Left kidney (tissue), 8 donors: ENCODE measurements at places on chromosomes 6 and 20. TPM values are rescaled to one million over a fixed set of nuclear protein-coding genes. Genes with fewer than 3 reads are reported as not detected.

SSTR4 gene
- not detected for polyA plus RNA-seq

GRCh38 chr6:36459501-36459900 is 16.7 kb downstream of the KCTD20 start:
- no peak for DNase-seq

DNA sequence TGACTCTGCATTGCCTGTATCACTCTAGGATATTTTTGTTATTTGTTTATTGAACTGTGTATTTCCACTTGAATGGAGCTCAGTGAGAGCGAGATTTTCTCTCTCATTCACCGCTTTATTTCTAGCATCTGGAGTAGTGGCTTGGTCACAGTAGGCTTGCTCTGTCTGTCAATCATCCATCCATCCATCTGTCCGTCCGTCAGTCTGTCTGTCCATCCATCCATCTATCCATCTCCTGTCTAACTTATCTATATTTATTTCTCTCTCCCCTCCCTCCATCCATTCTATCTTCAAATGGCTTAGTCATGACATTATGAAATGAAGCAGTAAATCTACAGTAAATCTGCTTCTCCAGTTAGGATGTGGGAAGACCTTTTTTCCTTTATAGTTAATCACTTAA is 94.6 kb downstream of the TIAM2 start:
- DNase-seq: no peak

DNA sequence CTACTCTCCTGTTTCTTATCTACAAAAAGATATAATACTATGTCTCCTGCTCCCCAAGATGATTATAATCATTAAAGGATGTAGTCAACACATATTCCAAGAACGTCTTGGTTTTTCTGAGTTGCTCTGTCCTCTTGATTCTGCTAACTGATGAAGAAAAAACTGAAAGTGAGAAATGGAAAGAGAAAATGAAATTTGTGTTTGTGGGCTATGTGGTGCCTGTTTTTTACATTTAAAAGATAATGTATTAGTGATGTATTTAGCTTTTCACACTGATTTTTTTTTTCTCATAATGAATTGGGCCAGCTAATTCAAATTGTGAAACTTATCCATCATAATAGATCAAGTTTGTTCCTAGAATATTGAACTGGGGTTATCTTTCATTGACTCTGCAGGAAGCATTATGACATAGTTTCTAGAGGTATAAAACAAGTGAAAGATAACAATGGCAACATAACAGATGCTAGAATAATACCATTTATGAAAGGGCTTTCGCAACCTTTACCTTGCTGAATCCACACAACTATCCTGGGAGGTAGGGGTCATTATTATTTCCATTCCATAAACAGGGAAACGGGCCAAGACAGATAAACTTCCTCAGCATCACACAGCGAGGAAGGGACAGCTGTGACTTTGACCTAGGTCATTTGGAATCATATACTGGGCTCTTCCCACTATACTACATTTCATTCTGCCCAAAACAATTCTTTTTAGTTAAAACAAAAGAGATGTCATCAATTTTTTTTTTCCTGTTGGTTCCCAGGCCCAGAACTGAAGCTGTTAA is 336.7 kb downstream of the GJA1 start:
- no peak for DNase-seq

DNA sequence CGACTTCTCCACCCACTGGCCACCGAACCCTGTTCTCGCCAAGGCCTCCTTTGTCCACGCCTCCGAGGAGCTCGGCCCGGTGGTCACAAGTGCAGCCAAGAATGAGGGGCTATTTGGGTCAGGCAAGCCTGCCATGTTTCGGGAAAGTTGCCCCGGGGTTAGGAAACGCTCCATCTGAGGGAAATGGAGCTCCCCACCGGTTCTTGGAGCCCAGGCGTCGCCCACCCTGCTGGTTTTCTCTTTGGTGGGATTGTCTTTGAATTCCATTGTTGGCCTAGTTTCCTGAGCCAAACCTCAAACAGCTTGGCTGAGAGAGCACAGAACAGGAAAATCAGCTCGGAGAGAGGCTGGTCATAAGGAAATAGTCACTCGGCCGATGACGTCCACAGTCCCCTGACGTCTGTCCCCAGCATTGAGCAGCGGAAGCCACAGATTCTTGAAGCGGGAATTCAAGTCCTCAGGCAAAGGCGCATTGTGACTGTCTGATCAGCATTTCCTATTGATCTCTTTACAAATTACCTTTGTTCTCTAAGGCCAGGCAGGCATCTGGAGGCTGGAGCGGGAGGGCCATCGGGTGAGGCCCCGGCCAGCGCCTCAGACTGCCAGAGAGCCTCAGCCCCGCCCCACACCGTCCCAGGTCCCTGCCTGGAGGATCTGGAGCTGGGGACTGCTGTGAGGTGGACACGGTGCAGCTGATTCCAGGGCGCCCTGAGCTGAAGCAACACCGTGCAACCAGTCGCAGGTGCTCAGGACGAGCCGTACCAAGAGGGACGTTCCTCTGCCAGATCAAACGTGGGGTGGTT is 138.6 kb downstream of the DLL1 start:
- no peak for DNase-seq

- no peak for DNase-seq
Measured at GRCh38 chr6:86031713-86032112, 389.0 kb upstream of the SYNCRIP start.
